ENCODE measurements at places on chromosomes 4 and X. TPM values are rescaled to one million over a fixed set of nuclear protein-coding genes. Genes with fewer than 3 reads are reported as not detected.

ADH7 gene
- total RNA-seq: not detected

GRCh38 chrX:97909245-97909644 lies 1025.5 kb downstream of the RPA4 start:
- DNase-seq: no peak

DNA sequence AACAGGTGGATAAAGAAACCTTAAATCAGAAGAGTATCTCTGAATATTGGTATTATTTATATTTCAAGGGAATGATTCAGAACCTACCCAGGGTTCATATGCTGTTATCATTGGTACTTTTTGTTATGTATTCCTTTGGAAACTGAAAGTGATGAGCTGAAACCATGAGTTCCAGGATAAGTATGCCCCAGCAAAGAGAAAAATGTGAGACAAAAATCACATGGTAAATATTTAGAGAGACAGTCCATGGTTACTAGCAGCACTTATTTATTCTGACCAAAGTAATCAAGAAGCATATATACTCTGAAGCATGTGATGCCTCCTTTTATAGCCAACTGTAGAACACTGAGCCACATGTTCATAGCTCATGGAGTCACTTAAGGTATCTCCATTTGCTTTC lies 277.7 kb downstream of the ARAP2 start:
- no peak for DNase-seq

UGT2B17 gene
- total RNA-seq: not detected

Data from posterior vena cava (tissue), 2 donors.